ENCODE measurements at places on chromosomes 5 and 9. TPM values are rescaled to one million over a fixed set of nuclear protein-coding genes. Genes with fewer than 3 reads are reported as not detected.

- DNase-seq = no peak
- H3K4me1 ChIP-seq = peaks cover 8% of the 10 kb centered on the region
- peaks cover 8% of the 10 kb centered on the region for H3K27me3 ChIP-seq
- no peak within 1 kb of the TSS for H3K27ac ChIP-seq
- peak within 1 kb of the TSS; percentile 49 for H3K4me3 ChIP-seq
Observed at GRCh38 chr9:34628656-34629490, at the start of gene ARID3C. Gene ARID3C, minus strand, starts transcription at chr9:34629066. Its CDS starts 1,052 bp downstream, at chr9:34628014.

DNA sequence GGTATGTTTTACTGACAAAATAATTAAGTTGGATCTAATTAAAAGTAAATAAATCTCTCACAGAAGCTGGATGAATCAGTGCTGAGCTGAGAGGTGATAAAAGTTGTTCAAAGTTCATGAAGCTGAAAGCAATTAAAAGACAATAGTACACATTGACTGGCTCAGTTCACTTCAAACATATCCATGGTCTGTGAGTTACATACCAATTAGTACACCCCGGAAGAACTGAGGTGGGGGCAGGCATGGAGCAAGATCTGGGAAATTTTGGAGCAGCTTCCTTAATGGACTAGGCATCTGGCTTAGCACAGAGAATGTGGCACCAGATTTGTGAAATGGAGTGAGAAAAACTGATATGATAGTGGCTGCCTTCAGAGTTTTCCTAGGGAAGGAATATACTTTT, 152.7 kb downstream of the ATP10B start:
- no peaks in the 10 kb centered on the region for H3K36me3 ChIP-seq
- no peaks in the 10 kb centered on the region for H3K4me1 ChIP-seq
- no peaks in the 10 kb centered on the region for H3K27me3 ChIP-seq
- DNase-seq = no peak

The NEUROG1 gene
- not detected for total RNA-seq

The YTHDC2 gene
- 22.2 TPM for total RNA-seq

DNA sequence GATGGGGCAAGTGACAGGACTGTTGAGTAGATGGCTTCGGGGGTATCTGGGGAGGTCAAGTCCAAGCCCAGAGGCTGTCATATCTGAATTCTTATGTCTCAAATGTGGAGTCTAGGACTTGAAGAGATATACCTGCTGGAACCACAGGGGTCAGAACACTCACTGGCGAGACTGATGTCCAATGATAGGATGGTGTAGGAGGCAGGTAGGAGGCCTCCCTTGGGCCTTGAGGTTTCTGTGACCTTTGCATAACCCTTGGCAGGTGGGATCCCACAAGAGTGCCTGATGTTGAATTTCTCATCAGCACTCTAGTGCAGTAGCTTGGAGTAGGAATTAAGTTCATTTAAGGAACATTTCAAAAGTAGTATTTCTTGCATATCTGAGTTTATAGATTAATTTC, 2.8 kb downstream of the CCL21 start:
- H3K27me3 ChIP-seq = no peaks in the 10 kb centered on the region
- no peaks in the 10 kb centered on the region for H3K36me3 ChIP-seq
- no peak overlapping the region for H3K4me3 ChIP-seq
- no peak for DNase-seq
- no peaks in the 10 kb centered on the region for H3K4me1 ChIP-seq

DNA sequence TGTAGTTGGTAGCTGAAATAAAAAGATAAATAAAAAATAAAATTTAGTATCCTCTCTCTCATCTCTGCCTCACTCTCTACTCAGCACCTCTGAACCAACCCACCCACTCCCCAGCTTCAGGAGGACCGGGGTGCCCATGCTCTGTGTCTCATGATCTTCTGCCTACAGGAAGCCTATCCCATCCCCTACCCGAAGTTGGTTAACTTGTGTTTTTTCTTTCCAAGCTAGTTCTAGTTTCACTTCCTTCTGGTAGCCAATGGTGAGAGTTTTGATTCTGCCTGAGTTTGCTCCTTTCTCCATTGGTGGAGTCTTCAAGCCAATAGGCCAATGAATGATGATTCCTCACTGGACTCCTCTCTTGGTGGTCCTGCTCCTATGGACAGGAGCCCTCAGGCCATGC, 32.1 kb downstream of the SNX24 start:
- H3K27ac ChIP-seq = no peak overlapping the region
- no peaks in the 10 kb centered on the region for H3K27me3 ChIP-seq
- H3K4me1 ChIP-seq = no peaks in the 10 kb centered on the region
- H3K36me3 ChIP-seq = no peaks in the 10 kb centered on the region
- H3K4me3 ChIP-seq = no peak overlapping the region

DNA sequence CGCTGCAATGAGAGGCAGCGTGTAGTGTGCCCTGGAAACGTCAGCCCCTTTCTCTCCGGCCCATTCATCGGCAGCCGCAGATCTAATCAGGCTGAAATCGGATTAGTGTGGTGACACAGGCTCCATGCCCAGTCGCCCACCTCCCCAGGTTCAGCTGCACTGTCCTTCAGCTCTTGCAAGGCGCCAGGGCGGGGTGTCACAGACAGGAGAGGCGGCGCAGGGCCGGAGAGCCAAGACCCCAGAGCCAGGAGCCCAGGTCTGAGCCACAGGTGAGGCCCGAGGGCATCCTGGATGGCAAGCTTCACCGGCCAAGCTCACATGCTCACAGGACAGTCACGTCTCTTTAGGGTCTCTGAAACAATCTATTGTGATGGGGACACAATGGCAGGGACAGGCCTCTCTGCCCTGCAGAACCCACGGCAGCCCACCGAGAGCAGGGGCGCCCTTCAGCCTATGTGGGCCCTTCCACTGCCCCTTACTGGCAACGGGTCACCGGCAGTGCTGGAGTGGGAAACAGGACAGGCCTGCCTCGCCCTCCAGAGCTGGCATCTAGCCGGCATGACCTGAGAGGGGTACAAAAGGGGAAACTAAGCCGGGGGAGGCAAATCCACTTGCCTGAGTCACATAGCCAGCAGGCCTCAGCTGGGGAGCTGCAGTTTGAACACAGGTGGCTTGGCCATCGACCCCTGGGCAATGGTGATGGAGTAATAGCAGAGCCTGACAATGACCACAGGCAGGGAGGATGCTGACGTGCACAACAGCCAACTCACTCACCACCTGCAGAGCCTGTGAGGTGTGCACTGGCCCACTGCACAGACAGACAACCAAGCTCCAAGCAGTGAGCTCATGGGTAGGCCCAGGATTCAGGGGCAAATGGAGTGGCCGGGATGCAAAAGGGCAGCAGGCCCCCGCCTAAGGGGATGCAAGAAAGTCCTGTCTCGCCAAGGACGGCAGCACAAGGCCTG, 48.1 kb downstream of the VAV2 start:
- H3K36me3 ChIP-seq = no peaks in the 10 kb centered on the region
- H3K4me3 ChIP-seq = no peak overlapping the region
- no peak for DNase-seq
- no peak overlapping the region for H3K27ac ChIP-seq

GRCh38 chr9:3980212-3980611, 319.7 kb downstream of the GLIS3 start:
- H3K27me3 ChIP-seq = no peaks in the 10 kb centered on the region
- H3K27ac ChIP-seq = no peak overlapping the region
- no peak overlapping the region for H3K4me3 ChIP-seq
- DNase-seq = no peak
- no peaks in the 10 kb centered on the region for H3K4me1 ChIP-seq
- H3K36me3 ChIP-seq = no peaks in the 10 kb centered on the region

DNA sequence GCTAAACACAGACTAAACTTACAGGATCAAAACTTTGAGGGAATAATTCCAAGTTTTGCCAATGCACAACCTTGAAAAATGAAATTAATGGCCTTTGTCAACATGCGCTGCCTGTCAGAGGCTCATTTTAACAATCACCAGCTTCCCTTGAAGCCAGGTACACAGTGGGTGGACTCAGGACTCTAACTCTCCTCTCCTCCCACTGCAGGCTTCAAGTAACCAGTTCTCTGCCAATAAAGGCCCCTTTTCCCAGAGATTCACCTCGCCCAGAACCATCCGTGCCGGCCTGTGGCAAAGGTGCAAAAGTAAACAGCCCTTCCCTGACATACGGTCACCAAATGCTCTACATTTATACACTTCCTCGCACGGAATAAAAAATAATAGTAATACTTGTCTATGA, 18.4 kb upstream of the FBP2 start:
- no peak for DNase-seq
- H3K36me3 ChIP-seq = no peaks in the 10 kb centered on the region
- H3K4me1 ChIP-seq = no peaks in the 10 kb centered on the region
- H3K27ac ChIP-seq = no peak overlapping the region

- no peaks in the 10 kb centered on the region for H3K4me1 ChIP-seq
- H3K4me3 ChIP-seq = no peak overlapping the region
- H3K27me3 ChIP-seq = no peaks in the 10 kb centered on the region
Observed at GRCh38 chr9:72217306-72217842, 68.1 kb downstream of the GDA start.

GRCh38 chr5:113917997-113918396, 404.5 kb downstream of the YTHDC2 start:
- H3K4me1 ChIP-seq = no peaks in the 10 kb centered on the region
- H3K27me3 ChIP-seq = peaks cover 9% of the 10 kb centered on the region
- no peak for DNase-seq

GRCh38 chr5:154618696-154619095, 136.5 kb upstream of the LARP1 start:
- H3K27ac ChIP-seq = no peak overlapping the region
- no peak overlapping the region for H3K4me3 ChIP-seq
- no peaks in the 10 kb centered on the region for H3K4me1 ChIP-seq
- H3K36me3 ChIP-seq = no peaks in the 10 kb centered on the region
- no peaks in the 10 kb centered on the region for H3K27me3 ChIP-seq
- DNase-seq = no peak

DNA sequence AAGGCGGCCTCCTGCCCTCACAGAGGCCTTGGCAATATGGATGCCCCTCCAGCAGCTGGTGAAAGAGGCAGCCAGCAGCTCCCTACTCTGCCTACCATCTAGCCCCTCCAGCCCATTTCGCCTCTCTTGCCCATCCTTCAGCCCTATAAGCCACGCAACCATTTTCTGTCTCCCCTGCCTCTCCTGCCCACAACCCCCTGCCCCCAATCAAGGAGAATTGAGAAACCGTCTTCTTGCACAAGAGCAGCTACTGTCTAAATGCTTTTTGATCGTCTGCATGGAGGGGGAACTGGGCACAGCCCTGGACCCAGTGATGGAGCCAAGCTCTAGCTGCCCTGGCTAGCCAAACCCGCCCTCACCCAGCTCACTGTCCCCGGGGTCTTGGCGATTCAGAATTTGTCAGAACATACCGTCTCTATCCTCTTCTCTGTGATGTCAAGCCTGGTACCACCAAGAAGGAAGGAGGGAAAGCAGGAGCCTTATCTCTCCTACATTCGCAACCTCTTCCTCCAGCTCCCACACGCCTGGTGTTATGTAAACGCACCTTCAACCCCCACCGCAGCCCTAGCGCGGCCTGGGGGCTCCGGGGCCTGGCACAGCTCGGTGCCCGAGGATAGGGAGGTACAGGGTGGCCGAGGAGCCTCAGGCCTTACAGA, 1.2 kb downstream of the SPRY4 start:
- H3K27me3 ChIP-seq = no peaks in the 10 kb centered on the region
- peak overlapping the region; percentile 98 for H3K27ac ChIP-seq
- DNase-seq = no peak
- H3K4me1 ChIP-seq = peaks cover 74% of the 10 kb centered on the region
- H3K36me3 ChIP-seq = peaks cover 22% of the 10 kb centered on the region
- H3K4me3 ChIP-seq = peak overlapping the region; percentile 78

DNA sequence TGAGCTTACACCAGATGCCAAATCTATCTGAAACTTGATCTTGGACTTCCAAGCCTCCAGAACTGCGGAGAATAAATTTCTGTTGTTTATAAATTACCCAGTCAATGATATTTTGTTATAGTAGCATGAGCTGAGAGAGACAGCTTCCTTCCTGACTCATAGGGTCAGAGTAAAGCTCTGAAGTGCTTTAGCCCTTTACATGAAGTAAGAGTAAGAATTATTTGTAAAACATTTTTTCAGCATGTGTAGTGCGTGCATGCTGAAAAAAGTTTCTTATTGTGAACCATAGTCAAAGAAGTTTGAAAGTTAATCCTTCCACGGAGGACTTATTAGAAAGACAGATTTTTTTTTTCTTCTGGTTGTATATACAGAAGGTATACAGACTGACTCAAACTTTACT, 172.4 kb downstream of the DMRT2 start:
- no peak overlapping the region for H3K27ac ChIP-seq
- no peaks in the 10 kb centered on the region for H3K27me3 ChIP-seq
- no peak overlapping the region for H3K4me3 ChIP-seq

GRCh38 chr9:18710065-18710464, 236.1 kb downstream of the ADAMTSL1 start:
- no peak for DNase-seq
- no peak overlapping the region for H3K27ac ChIP-seq
- no peak overlapping the region for H3K4me3 ChIP-seq
- no peaks in the 10 kb centered on the region for H3K36me3 ChIP-seq

The HMCN2 gene
- 0.22 TPM for total RNA-seq

- peaks cover 14% of the 10 kb centered on the region for H3K4me1 ChIP-seq
- H3K36me3 ChIP-seq = no peaks in the 10 kb centered on the region
- no peak for DNase-seq
- no peaks in the 10 kb centered on the region for H3K27me3 ChIP-seq
- peak overlapping the region; percentile 44 for H3K4me3 ChIP-seq
Observed at GRCh38 chr5:31639481-31640411, 815 bp downstream of the PDZD2 start.

The DBN1 gene
- total RNA-seq = 144 TPM

- no peak overlapping the region for H3K4me3 ChIP-seq
- H3K27me3 ChIP-seq = no peaks in the 10 kb centered on the region
- no peak for DNase-seq
- no peaks in the 10 kb centered on the region for H3K36me3 ChIP-seq
- peaks cover 24% of the 10 kb centered on the region for H3K4me1 ChIP-seq
Observed at GRCh38 chr5:140236891-140237598, 62.1 kb downstream of the CYSTM1 start.

GRCh38 chr9:36993933-36994764, 39.9 kb downstream of the PAX5 start:
- H3K27ac ChIP-seq = no peak overlapping the region
- H3K36me3 ChIP-seq = no peaks in the 10 kb centered on the region
- H3K27me3 ChIP-seq = no peaks in the 10 kb centered on the region
- DNase-seq = no peak
- peaks cover 5% of the 10 kb centered on the region for H3K4me1 ChIP-seq
- no peak overlapping the region for H3K4me3 ChIP-seq

The ERMP1 gene
- 29.9 TPM for total RNA-seq

- peaks cover 4% of the 10 kb centered on the region for H3K4me1 ChIP-seq
- no peak overlapping the region for H3K4me3 ChIP-seq
- no peaks in the 10 kb centered on the region for H3K36me3 ChIP-seq
- H3K27ac ChIP-seq = no peak overlapping the region
Observed at GRCh38 chr9:297104-297972, 82.7 kb downstream of the DOCK8 start.

The LRRC19 gene
- not detected for total RNA-seq

The PCDHGB7 gene
- 0.54 TPM for total RNA-seq

- no peaks in the 10 kb centered on the region for H3K4me1 ChIP-seq
- no peak overlapping the region for H3K4me3 ChIP-seq
- H3K36me3 ChIP-seq = peaks cover 3% of the 10 kb centered on the region
- H3K27me3 ChIP-seq = no peaks in the 10 kb centered on the region
- H3K27ac ChIP-seq = no peak overlapping the region
- no peak for DNase-seq
Observed at GRCh38 chr9:95249986-95250385, 67.5 kb downstream of the FANCC start.

GRCh38 chr9:22105005-22105722, 96.1 kb upstream of the CDKN2B start:
- no peak for DNase-seq
- no peaks in the 10 kb centered on the region for H3K36me3 ChIP-seq
- peaks cover 24% of the 10 kb centered on the region for H3K4me1 ChIP-seq
- no peaks in the 10 kb centered on the region for H3K27me3 ChIP-seq

Data from HCT116 (cell line).